Type B pancreatic cell (in vitro differentiated cells): ENCODE measurements at places on chromosomes 12 and 14. TPM values are rescaled to one million over a fixed set of nuclear protein-coding genes. Genes with fewer than 3 reads are reported as not detected.

Gene IFNG-AS1
- total RNA-seq = not detected in 2 replicates

Gene ACSM4
- not detected in 2 replicates for total RNA-seq

Gene RPS6KA5
- 6.0 and 7.4 TPM in 2 replicates for total RNA-seq

Gene SERPINA1
- total RNA-seq = 313 and 712 TPM in 2 replicates

Gene NKX2-1
- 7.4 and 9.3 TPM in 2 replicates for total RNA-seq

Gene FAM161B
- total RNA-seq = 3.0 and 5.3 TPM in 2 replicates

DNA sequence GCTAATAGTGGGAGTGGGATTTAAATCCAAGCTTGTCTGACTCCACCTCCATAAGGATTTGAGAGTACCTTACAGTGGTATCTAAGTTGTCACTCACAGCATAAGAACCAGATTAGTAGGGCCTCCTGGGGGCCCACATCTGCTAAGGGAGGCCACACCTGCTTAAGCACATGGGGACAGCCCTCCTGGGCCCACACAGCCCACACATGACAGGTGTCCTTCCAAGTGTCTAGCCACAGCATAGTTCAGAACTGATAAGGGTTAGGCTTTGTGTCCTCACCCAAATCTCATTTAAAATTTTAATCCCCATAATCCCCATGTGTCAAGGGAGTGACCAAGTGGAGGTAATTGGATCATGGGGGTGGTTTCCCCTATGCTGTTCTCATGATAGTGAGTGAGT lies 186.0 kb upstream of the HMGA2 start:
- no peak for DNase-seq

GRCh38 chr12:64701283-64701682 lies 57.9 kb downstream of the GNS start:
- DNase-seq = no peak

DNA sequence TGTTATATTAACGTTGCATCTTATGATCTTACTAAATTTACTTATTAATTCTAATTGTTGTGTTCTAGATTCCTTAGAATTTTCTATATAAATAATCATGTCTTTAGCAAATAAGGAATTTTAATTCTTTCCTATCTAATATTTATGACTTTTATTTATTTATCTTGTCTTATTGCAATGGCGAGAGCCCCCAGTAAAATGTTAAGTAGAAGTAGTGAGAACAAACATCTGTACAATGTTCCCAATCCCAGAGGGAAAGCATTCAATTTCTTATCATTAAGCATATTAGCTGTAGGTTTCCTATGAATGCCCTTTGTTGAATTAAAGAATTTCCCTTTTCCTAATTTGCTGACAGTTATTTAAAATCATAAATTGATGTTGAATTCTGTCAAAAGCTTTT lies 203.7 kb upstream of the OTX2 start:
- no peak for DNase-seq

DNA sequence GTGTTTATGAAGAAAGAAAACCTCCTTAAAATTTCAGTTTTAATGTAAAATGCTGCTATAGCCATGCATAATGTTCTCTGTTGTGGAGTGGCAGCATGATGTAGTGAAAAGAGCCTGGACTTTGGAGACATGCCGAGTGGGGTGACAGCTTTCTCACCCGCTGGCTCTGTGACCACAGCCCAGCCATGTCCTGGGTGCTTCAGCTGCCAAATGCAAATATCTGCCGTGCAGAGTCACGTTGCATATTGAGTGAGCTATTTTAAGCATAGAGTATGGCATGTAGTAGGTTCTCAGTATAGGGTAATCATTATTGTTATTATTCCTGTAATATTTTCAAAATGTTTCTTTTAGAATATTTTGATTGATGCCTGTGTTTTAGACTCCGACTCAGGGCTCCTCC lies 15.5 kb upstream of the TCTN2 start:
- DNase-seq = no peak

DNA sequence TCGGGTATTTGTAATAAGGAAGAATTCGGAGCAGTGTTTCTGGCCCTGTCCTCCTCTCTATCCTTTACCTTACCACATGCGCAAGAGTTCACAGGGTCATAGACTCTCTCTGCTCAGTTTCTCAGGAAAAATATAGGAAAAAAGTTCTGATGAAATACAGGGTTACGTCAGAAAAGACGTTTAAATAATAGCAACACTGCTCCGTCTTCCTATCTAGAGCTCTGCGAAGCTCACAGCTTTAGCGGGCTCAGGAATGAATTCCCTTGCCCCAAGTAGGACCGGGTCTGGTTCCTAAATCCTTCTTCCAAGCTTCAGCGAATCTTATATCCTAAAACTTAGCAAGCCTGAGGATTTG lies 365 bp downstream of the CCDC59 start:
- DNase-seq = no peak

- no peak for DNase-seq
Observed at GRCh38 chr14:54606178-54606577, 39.2 kb downstream of the SAMD4A start.

DNA sequence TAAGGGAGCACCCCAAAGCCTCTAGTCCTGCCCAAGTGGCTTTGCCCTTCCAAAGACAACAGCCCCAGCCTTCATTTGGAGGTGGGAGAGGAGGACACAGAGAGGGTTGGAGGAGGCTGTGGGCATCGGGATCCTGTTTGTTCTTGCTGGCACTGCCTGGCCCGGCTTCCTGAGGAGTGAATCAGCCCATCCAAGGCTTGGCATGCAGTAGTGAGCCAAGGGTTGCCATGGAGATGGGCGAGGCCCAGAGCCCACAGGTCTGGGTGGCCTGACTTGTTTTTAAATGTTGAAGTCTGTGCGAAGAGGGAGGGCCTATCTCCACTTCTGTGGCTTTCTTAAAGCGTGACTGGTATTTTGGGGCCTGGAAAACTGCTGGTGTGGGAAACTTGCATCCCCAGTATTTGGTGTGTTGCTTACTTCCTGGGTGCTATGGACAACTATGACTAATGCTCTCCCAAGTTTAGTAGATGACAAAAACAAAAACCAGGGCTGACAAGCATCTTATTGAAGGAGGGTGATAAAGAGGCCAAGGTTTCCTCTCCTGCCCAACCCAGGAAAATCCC lies 15.8 kb downstream of the CD9 start:
- no peak for DNase-seq

DNA sequence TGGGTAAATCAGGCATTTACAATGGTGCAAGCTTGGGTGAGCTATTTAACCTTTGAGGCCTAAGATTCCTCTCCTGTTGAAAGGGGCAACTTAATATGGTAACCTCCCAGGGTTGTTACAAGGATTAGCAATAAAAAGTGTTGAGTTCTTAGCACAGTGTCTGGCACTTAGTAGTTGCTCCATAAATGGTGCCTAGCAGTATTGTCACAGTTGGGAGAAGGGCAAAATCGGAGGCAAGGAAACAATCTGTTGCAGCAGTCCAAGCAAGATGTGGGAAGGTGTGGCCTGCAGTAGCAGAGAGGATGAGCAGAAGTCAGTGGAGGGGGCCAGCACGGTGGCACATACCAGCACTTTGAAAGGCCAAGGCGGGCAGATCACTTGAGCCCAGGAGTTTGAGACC lies 7.3 kb upstream of the SP7 start:
- DNase-seq = no peak

DNA sequence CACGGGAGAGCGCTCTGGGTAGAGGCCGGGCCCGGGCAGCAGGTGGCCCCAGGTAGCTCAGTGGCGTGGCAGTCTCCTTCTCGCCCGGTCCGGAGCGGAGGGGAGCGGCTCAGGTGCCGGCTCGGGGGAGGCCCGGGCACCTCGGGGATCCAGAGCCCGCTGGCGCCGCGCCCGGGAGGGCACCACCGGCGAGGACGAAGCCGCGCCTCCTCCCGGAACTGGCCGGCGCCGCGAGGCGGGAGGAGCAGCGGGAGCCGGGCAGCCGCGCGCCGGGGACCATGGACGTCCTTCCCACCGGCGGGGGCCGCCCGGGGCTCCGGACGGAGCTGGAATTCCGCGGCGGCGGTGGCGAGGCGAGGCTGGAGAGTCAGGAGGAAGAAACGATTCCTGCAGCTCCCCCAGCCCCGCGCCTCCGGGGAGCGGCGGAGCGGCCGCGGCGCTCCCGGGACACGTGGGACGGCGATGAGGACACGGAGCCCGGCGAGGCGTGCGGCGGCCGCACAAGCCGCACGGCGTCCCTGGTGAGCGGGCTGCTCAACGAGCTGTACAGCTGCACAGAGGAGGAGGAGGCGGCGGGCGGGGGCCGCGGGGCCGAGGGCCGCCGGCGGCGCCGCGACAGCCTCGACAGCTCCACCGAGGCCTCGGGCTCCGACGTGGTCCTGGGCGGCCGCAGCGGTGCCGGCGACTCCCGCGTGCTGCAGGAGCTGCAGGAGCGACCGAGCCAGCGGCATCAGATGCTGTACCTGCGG lies 21.5 kb upstream of the GNS start:
- DNase-seq = no peak

GRCh38 chr14:68212361-68212760 lies 392.8 kb downstream of the RAD51B start:
- DNase-seq = no peak

GRCh38 chr12:104314242-104314614 lies 10.7 kb downstream of the EID3 start:
- no peak for DNase-seq

DNA sequence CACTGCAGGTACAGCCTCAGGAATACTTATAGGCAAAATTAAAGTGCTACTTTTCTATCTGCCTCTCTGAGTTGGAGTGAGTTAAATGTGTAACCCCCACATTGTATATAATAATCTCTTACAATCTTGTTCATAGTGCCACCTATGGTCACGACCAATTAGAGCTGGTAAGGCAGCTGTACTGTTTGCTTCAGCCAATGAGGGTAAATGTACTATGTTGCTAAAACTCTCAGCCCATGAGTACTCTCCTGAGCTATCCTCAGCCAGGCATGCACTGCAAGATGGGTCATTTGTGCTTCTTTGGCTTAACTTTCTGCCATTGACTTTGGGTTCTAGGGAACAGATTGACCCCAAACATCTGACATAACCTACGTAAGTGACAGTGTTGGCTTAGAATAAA lies 15.0 kb upstream of the MDM2 start:
- no peak for DNase-seq

GRCh38 chr14:90005939-90006530 lies 50.3 kb downstream of the TDP1 start:
- DNase-seq = no peak

DNA sequence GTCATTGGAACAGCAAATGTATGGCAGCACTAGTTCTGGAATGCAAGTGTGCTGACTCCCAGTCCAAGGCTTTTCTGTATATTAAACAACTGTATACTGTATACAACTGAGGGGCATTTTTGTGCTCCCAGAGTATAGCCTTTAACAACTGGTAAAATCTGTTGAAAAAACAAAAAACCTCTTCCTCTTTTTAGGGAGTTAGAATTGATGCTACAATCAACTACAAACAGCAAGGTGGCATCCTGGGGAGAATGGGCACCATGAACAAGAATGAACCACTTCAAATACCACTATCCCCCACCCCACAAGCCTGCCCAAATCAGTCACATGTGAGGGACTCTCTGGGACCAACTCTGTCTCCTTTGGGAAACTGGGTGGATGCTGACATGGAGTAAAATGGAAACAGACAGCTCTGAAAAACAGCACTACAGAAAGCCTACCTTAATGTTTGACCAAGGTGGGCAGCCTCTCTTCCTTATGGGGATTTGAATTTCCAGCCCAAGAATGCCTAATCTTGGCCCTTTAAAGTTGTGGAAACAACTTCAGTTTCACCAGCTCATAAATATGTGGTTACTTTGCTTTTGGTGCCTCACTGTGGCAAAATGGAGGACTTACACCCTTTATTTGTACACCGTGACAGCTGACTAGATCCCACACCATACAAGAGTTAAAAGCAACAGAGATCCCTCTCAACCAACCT lies 7.5 kb downstream of the VTI1B start:
- DNase-seq = no peak

DNA sequence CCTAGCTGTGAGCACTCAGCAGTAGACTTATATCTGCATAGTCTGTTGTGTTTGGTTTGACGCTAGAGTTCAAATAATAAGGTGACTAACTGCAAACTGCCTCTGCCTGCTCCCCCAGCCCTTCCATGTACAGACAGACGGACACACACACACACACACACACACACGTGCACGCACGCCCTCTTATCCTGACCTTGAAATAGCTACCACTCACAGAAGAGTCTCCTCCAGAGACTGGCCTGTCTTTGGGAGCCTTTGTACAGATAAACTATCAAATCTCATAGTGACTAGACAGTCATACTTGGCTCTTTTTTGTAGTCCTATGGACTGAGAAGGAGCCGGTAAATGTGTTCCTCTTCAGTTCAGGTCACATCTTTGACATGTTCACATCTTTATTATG lies 158.4 kb downstream of the FBXL14 start:
- no peak for DNase-seq

GRCh38 chr14:101497684-101498525 lies 63.4 kb upstream of the DIO3 start:
- DNase-seq = no peak

DNA sequence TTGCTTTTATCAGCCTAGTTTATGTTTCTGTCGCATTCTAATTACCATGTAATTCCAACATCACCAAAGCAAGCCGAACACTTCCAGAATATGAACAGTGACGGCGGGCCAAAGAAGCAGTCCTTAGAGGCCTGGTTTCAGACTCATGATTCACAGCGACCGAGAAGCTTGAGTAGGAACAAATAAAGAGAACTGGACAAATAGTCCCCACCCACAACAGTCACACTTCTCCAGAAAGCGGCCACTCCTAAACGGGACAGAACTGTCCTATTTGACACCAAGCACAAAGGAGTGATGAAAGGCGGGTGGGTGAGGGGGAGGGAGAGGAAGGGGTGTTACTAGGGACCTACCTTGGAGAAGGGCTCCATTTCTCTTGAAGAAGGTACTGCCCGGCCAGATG lies 136.4 kb downstream of the FOXN3 start:
- DNase-seq = no peak

GRCh38 chr12:88052686-88053085 lies 23.5 kb upstream of the C12orf50 start:
- no peak for DNase-seq

DNA sequence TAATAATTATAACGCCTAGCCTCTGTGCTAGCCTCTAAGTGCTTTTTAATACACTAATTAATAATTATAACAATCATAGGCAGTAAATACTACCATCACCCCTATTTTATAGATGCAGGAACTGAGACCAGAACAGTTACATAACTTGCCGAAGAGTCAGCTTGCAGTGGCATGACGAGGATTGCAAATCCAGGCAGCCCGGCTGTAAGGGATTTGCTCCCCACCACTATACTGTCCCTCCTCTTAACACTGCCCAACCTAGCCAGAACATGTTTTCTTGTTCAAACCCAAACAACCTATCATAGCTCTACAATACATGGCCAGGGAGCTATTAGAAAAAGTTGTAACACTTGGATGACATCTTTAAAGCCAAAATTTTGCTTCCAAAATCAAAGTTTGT lies 33.9 kb upstream of the VASH1 start:
- DNase-seq = no peak

GRCh38 chr12:26830783-26831551 lies 2.0 kb downstream of the ITPR2 start:
- no peak for DNase-seq

- DNase-seq = no peak
Observed at GRCh38 chr12:49909826-49910225, 6.1 kb upstream of the FAIM2 start.
